Fibroblast of gingiva (primary cell): ENCODE measurements at places on chromosomes 13 and 19.

DNA sequence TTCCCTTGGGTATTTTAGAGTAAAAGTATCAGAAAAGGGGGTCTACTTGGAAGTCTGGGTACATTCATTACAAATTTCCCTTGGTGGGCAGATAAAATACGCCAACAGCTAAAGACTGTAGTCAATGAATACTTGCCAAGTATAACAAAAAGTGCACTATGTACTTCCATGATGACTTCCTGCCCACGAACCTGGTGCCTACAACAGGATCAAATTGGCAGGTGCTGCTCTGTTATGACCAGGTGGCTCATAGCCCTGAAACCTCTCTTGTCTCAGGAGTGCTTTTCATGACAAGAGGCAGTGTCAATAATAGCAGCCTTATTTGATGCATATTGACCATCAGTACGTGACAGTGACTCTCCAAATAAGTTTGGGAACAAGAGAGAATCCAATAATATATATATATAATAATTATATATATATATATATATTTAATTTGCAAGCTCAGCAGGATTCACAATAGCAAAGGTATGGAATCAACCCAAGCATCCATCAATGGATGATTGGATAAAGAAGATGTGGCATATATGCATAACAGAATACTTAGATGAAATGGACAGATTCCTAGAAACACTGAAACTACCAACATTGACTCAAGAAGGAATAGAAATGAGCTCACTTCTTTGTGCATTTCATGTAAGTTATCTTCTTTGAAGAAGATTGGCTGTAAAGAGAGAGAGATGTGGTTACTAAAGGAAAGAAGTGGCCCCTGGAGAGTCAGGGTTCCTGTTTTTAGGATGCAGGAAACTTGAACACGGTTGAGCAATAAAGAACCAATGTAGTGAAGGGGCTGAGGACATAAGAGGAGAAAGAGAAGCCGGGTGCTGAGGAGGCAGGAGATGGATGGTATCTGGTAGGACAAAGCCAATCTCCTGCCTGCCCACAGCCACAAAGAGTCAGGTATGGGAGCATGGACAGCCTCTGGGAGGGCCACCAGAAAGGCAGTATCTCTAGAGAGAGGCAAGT is 52.0 kb upstream of the GTF2F2 start:
- no peak for DNase-seq

- no peak for DNase-seq
Measured at GRCh38 chr13:59991395-59991794, 172.3 kb downstream of the DIAPH3 start.

DNA sequence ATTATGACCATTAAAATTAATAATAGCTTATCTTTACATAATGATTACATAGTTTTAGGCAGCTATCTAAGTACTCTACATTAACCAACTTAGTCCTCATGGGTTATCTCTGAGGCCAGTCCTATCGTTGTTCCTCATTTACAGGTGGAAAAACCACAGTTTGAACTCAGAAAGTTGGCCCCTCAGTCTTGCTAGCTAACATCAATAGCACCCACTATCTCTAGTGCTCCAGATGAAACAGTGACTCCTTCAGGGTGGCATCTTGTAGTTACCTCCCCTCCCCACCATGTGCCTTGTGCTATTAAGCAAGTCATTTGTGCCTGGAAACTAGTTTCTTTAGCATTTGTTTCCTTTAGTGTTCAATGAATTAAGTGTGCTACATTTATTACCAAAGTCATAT is 1086.7 kb downstream of the EFNB2 start:
- DNase-seq = no peak

GRCh38 chr13:98310485-98311199 is 133.6 kb upstream of the RNF113B start:
- no peak for DNase-seq

DNA sequence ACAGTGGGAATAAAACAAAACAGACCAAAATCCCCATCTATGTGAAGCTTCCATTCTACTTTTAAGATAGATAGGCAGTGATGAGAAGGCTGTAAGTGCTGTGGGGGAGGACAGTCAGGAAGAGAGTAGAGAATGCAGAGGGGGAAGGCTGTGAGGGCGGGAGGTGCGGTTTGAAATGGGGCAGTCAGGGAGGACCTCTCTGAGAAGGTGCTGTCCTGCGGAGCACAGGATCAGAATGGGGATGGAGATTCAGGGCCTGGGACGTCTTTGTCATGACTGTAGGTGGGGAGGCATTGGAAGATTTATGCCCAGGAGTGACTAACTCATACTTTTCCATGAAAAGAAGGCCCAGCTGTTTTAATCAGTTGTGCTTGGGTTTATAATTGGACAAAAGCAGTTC is 3.9 kb upstream of the GPR183 start:
- no peak for DNase-seq

DNA sequence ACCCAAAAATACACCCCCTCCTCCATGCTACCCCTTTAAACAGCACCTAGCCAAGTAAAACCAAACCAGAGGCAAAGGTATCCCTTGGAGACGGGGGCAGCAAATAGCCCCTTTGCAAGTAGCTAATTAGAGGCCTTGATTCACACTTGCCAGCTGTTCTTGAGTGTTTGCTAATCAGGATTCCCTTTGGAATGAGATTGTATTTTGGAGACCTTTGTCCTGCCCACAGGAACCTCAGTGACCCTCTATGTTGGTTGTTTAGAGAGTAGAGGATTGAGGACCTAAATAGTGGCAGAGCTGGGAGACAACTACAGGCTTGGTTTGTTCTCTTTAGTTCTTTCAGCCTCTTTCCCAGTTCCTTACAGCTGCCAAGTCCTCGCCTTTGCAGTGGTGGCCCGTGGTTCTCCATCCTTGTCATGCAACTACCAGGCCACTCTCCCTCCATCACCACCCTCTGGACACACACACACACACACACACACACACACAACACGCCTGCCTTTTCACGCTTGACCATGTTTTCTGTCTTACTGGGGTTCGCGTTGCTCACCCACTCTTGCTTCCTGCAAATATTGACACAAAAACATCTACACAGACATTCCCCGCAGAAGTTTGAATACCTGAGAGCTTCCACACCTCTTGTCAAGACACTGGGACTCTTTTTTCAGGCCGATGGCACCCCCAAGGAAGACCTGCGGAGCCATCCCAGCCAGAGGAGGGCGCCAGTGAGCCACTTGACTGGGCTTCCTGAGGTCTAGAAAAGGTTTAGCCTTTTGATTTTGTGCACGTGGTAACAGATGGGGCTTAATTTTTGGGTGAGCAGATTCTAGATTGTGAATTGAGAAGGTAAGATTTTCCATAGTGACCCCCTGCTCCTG is 80.0 kb upstream of the GPR183 start:
- no peak for DNase-seq

DNA sequence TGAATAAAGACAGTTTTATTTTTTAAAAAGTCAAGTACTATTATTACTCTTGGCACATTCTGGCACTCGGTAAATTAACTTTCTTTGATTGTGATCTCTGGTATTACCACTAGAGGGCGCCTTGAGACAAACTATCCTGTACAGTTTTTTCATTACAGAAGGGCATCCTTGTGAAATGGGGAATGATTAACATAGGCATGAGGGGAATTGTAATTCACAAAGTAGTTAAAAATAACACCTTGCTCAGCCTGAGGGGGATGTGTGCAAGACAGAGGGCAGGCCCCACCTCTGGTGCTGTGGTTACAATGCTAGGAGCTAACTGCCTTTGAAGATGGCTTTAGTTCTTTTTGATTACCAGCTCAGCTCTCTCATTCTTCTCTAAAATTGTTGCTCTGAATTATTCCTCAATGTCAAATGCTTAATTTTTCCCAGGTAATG is 24.2 kb upstream of the C1QTNF9B start:
- DNase-seq = peak; percentile 33

DNA sequence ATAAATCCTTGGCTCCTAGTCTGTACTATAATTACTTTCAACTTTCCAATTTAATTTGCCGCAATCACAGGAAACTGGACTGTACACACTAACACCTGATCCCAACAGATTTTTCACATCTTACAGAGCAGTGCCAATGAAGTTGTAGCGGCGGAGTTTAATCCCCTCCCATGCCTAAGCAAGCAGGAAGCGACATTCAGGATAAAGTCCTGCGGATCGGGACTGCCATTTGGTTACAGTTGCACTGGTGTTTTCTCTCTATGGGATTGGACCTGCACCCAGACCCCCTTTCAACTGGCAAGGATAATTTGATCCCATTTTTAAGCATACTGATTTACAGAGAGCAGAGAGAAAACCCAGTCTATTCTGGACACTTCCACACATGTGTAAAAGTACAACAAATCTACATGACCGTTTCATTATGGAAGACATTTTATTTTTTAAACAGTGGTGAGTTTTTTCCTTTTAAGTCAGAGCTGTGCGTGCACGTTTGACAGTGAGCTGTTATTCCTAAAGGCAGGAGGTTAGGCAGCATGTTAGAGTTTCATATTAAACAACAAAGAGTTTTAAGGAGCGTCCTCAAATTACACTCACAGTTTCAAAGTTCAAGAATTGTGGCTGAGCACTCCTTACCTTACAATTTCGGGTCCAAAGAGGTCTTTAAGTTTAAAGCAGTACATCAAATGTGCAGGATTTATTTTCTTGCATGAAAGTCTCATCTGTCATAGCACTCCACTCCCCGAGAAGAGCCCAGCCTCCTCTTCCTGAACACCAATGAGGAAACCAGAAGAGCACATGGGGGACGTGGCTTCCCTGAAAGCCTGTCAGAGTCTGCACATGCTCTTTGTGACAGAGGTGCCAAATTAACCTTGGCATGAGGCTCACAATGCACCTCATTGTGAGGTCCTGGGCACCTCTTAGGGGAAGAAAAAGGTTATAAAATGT is 141.6 kb upstream of the RFC3 start:
- DNase-seq = peak; percentile 36

- DNase-seq = no peak
Measured at GRCh38 chr19:48477067-48477685, 8.0 kb downstream of the CYTH2 start.
